ENCODE measurements at places on chromosomes 6 and 20. TPM values are rescaled to one million over a fixed set of nuclear protein-coding genes. Genes with fewer than 3 reads are reported as not detected.
A peak's percentile ranks its signal among the peaks of the same experiment; 100 is the strongest.

- no peak overlapping the region for H3K27ac ChIP-seq
- no peaks in the 10 kb centered on the region for H3K27me3 ChIP-seq
- no peaks in the 10 kb centered on the region for H3K4me1 ChIP-seq
- no peaks in the 10 kb centered on the region for H3K36me3 ChIP-seq
Measured at GRCh38 chr20:48578397-48579098, 249.3 kb downstream of the PREX1 start.

GRCh38 chr20:57619051-57619831 lies 985 bp downstream of the ZBP1 start:
- DNase-seq = peak; percentile 62
- H3K4me1 ChIP-seq = peaks cover 81% of the 10 kb centered on the region
- H3K27me3 ChIP-seq = no peaks in the 10 kb centered on the region
- H3K36me3 ChIP-seq = peaks cover 17% of the 10 kb centered on the region
- H3K27ac ChIP-seq = peak overlapping the region; percentile 84

DNA sequence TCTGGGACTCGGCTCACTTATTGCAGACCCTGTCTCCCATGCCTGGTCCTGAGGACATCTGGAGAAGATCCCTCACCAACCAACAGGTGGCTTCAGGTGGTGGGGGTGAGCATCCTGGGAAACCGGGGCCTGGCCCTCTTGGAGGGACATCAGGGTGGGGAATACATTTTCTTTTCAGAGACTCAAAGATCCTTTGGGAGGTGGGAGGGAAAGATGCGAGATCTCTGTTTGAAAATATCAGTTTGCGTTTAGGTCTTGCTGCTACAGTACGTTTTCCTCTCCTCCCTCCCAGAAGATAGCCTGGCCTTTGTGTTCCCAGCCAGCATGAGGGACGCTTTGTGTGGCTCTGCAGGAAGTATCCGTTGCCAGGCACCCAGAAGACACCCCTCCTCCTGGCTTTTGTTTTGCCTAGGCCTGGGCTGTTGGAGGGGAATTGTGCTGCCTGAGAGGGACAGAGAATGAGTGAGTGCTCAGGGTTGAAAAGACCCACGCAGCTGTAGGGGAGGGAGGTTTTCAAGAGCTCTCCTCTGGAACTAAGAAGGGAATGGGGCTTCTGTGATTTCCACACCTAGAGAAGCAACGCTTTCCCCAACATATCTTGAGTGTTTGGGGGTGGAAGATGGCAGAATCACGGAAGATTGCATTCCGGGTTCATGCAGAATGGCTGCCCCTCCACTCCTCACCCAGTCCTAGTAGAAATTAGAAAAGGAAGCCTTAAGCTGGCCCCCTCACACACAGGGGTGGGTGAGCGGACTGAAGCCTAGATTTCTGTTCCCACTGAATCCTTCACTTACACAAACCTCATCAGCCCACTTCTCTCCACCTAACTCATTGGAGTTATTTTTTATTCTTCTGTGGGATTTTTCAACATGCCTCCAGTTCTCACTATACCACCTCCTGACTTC lies 22.0 kb upstream of the SLC2A12 start:
- H3K4me1 ChIP-seq = no peaks in the 10 kb centered on the region

- no peak overlapping the region for H3K4me3 ChIP-seq
- H3K4me1 ChIP-seq = peaks cover 57% of the 10 kb centered on the region
- no peak overlapping the region for H3K27ac ChIP-seq
- H3K36me3 ChIP-seq = no peaks in the 10 kb centered on the region
- no peak for DNase-seq
- H3K27me3 ChIP-seq = no peaks in the 10 kb centered on the region
Measured at GRCh38 chr6:15340775-15341174, 94.9 kb downstream of the JARID2 start.

GRCh38 chr6:73471686-73472290 lies 10.3 kb downstream of the MTO1 start:
- no peak overlapping the region for H3K27ac ChIP-seq
- DNase-seq = no peak
- H3K27me3 ChIP-seq = no peaks in the 10 kb centered on the region
- H3K4me3 ChIP-seq = no peak overlapping the region

DNA sequence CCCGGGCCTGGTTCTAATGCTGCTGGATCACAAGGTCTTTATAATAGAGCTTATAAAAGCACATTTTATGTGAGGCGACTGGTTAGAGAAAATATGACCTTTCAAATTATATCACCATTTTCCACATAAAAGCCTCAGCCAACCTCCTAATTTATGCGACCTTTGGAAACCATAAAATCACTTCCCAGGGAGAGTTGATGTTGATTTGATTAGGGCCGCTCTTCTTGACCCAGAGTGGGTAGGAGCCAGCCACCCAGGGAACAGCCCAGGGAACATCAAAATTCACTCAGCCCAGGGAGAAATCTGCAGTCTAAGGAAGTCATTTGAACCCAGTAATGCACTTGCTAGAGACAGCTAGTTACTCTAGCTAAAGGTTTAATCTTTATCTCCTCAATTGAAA lies 79.8 kb upstream of the TENT5A start:
- H3K27me3 ChIP-seq = no peaks in the 10 kb centered on the region
- H3K4me1 ChIP-seq = no peaks in the 10 kb centered on the region
- no peak for DNase-seq

GRCh38 chr6:139685009-139685408 lies 310.6 kb upstream of the CITED2 start:
- DNase-seq = no peak
- H3K36me3 ChIP-seq = no peaks in the 10 kb centered on the region
- H3K4me3 ChIP-seq = no peak overlapping the region
- no peaks in the 10 kb centered on the region for H3K4me1 ChIP-seq

- no peak for DNase-seq
- H3K27ac ChIP-seq = no peak overlapping the region
- H3K4me3 ChIP-seq = no peak overlapping the region
- H3K27me3 ChIP-seq = no peaks in the 10 kb centered on the region
Measured at GRCh38 chr6:355373-356208, 36.0 kb upstream of the IRF4 start.

GRCh38 chr6:28474441-28475219 lies 31.3 kb upstream of the ZSCAN23 start:
- H3K4me1 ChIP-seq = no peaks in the 10 kb centered on the region
- H3K27ac ChIP-seq = no peak overlapping the region
- peaks cover 8% of the 10 kb centered on the region for H3K27me3 ChIP-seq

GRCh38 chr20:23484081-23484480 lies 6.8 kb upstream of the CST8 start:
- no peaks in the 10 kb centered on the region for H3K27me3 ChIP-seq
- no peak overlapping the region for H3K27ac ChIP-seq
- no peak for DNase-seq
- H3K4me3 ChIP-seq = no peak overlapping the region
- no peaks in the 10 kb centered on the region for H3K4me1 ChIP-seq

- no peak for DNase-seq
- H3K27ac ChIP-seq = no peak overlapping the region
- H3K4me1 ChIP-seq = no peaks in the 10 kb centered on the region
Measured at GRCh38 chr20:40945754-40946450, 82.7 kb upstream of the TOP1 start.

DNA sequence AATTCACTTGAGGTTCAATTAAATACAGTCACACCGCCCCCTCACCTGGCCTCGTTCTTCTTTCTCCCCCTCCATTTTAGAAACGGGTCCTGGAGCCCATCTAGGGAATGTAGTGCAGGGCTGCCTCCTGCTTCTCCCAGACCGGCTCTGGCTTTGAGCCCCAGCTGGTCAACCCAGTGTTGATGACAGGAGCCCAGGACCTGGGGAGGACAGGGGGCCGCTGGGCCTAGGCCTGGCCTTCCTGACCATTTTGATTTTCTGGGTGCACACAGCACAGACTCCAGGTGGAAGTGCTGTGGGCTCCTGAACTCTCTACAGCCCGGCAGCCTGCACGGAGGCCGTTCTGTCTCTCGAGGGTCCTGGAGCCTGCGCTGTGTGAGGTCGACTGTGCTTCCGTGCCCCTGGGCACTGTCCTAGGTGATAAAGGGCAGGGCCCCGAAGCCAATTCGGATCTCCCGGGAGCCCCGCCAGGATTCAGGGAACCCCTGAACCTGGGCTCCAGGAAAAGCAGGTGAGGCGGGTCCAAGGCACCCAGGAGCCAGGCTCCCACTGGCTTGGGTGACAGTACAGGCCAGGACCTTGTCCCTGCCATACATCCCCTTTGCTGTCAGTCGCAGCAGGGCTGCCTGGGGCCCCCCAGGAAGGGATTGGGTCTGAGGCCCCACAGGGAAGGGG lies 23.3 kb downstream of the NPEPL1 start:
- H3K27ac ChIP-seq = no peak overlapping the region
- no peaks in the 10 kb centered on the region for H3K27me3 ChIP-seq
- no peak overlapping the region for H3K4me3 ChIP-seq

GRCh38 chr6:138063726-138064125 lies 43.5 kb downstream of the PERP start:
- no peak overlapping the region for H3K4me3 ChIP-seq
- no peak for DNase-seq
- no peaks in the 10 kb centered on the region for H3K4me1 ChIP-seq
- no peak overlapping the region for H3K27ac ChIP-seq
- no peaks in the 10 kb centered on the region for H3K36me3 ChIP-seq

GRCh38 chr6:22596011-22596410 lies 26.6 kb downstream of the HDGFL1 start:
- no peak for DNase-seq
- no peaks in the 10 kb centered on the region for H3K36me3 ChIP-seq
- no peaks in the 10 kb centered on the region for H3K27me3 ChIP-seq

GRCh38 chr6:158564243-158565121 lies 4.6 kb downstream of the TMEM181 start:
- H3K27ac ChIP-seq = peak overlapping the region; percentile 6
- H3K27me3 ChIP-seq = no peaks in the 10 kb centered on the region
- DNase-seq = peak; percentile 33
- H3K36me3 ChIP-seq = no peaks in the 10 kb centered on the region
- no peak overlapping the region for H3K4me3 ChIP-seq

- DNase-seq = no peak
- H3K27me3 ChIP-seq = no peaks in the 10 kb centered on the region
- no peaks in the 10 kb centered on the region for H3K36me3 ChIP-seq
- no peaks in the 10 kb centered on the region for H3K4me1 ChIP-seq
Measured at GRCh38 chr6:69111301-69111700, 476.2 kb downstream of the ADGRB3 start.

HLA-DQB1 gene
- 4.3 TPM for polyA plus RNA-seq

UBD gene
- not detected for polyA plus RNA-seq

HLA-DPB1 gene
- 178 TPM for polyA plus RNA-seq

AKAP12 gene
- 0.03 TPM for polyA plus RNA-seq

SOBP gene
- polyA plus RNA-seq = 0.30 TPM

IGF2R gene
- 27.5 TPM for polyA plus RNA-seq

HSPA1L gene
- 3.0 TPM for polyA plus RNA-seq

RNF5 gene
- 110 TPM for polyA plus RNA-seq

HRH3 gene
- polyA plus RNA-seq = not detected

FBXO5 gene
- polyA plus RNA-seq = 7.6 TPM
